Activated CD8-positive, alpha-beta memory T cell treated with anti-CD3 and anti-CD28 coated beads for 4 hours (primary cell): ENCODE measurements at places on chromosomes 11 and 22.

- DNase-seq = no peak
Observed at GRCh38 chr11:30565027-30565426, 21.1 kb downstream of the MPPED2 start.

- DNase-seq = no peak
Observed at GRCh38 chr11:73280626-73281025, 8.5 kb downstream of the P2RY6 start.

DNA sequence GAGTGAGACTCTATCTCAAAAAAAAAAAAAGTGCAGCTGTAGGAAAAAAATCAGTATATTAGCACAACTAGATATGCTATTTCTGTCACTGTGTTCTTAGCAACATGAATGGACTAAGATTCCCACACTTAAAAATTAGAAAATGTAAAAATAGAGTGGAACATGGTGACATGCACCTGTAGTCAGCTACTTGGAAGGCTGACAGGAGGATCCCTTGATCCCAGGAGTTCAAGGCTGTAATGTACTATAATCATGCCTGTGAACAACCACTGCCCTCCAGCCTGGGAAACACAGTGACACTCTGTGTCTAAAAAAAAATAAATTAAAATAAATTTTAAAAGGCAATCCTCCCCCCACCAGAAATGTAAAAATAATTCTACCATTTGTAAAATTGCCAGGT is 29.8 kb downstream of the PICALM start:
- DNase-seq = no peak

GRCh38 chr11:77560605-77561004 is 29.1 kb upstream of the AQP11 start:
- DNase-seq = no peak

DNA sequence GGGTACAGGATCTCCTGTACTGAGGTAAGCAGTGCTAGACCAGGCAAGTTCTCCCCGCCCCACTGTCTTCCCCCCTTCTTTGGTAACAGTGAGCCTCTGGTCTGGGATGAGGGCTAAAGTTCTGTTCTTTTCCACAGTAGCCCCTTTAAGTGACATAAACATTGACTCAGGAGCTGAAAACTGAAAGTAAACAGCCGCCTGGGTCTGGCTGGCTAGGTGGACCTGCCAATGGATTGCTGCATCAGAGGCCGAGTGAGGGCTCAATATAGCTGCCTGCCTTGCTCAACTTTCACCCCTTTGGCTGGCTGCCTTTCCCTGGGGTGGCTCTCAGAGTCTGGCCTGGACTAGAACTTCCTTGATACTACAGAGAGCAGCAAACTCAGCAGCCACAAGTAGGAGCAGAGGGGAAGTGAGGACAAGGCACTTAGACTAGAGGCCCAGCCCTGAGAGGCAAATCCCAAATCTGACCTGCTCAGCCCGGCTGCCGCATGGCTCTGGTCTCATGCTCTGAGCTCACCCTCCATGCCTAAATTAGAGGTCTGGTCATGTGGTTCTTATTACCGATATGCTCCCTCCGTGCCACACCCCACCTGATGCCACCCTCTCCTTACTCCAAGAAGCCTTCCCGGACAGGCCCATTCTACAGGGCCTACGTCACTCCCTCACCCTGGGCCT is 9.6 kb upstream of the UCP3 start:
- DNase-seq = no peak

- DNase-seq = no peak
Observed at GRCh38 chr11:66275396-66275795, 2.6 kb upstream of the CNIH2 start.
